Fibroblast of skin of left biceps (primary cell): ENCODE measurements at places on chromosomes 16 and 17.
A peak's percentile ranks its signal among the peaks of the same experiment; 100 is the strongest.

DNA sequence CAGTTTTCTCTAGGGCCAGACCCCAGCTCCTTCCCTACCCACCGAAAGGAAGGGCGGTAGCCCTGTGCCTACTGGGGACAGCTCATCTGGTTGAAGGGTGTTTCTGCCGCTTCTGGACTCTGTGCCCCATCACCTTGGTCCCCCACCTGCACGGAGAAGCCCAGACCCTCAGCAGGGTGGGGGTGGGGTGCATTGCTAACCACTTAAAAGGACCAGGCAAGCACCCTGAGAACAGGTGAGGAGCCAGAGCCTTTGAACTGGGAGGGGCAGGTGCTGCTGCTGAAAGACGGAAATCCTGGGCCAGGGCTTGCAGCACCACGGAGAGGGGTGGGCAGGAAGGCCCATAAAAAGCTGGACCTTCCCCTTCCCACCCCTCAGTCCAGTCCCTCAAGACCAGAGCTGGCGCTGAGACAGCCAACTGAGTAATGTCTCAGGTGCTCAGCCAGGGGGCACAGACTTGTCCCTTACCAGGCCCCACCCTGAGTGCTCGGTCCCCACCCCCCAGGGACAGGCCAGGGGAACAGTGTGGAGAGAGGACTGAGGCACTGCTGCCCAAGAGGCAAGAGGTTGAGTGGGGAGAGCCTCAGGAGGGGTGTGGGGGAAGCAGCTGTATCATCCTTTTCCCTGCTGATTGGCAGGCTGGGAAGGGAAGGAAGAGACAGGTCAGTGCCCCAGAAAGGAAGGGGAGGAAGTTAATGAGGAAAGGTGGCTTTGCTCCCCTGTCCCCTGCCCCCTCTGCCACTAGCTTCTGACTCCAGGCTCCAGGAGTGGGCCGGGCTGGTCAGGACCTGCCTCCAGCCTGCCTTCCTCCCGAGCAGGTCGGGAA lies 10.9 kb upstream of the SP2 start:
- DNase-seq = no peak

GRCh38 chr17:17341452-17341851 lies 38.3 kb downstream of the NT5M start:
- no peak for DNase-seq

- DNase-seq = no peak
Measured at GRCh38 chr16:23114131-23114904, 34.9 kb downstream of the USP31 start.

DNA sequence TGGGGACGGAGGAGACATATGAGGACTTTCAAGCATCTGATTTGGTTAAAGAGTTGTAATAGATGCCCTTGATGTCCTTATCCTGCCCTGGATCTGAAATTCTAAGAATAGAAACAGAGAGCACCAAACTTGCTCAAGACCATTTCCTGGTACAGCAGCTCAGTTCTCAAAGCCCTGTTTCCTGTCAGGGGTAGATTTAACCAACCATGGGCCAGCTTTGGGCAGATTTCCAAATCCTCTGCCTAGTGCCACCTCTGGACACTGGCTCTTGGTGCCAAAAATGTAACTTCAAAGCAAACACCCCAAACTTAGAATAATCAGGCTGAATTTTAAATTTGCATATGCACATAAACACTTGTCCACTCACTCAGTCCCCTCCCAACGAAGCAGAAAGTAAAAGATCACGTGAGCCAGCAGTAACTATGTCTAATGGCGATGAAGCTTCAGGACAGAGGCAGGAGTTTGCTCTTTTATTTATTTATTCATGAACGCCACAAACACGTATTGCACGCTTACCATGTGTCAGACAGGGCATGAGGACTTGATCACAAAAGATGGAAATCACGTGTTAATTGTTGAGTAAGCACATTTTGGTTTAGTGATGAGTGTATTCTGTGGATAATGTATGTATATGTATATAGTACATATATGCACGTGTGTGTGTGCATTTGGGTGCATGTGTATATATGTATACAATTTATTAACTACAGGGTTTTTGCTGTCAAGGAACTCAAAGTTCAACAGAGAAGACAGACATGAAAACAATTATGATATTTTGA lies 23.1 kb upstream of the SDK2 start:
- no peak for DNase-seq

GRCh38 chr17:78748730-78749317 lies 33.2 kb downstream of the CYTH1 start:
- no peak for DNase-seq

DNA sequence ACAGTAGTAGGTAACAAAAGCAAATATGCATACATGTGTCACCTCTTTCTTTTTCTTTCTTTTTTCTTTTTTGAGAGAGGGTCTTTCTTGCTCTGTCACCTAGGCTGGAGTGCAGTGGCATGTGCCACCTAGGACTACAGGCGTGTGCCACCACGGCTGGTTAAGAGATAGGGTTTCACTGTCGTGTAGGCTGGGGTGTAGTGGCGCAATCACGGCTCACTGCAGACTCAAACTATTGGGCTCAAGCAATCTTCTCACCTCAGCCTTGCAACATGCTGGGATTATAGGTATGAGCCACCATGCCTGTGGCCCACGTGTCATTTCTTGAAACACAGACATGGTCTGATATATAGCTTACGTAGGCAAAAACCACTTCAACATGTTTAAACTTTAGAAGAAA lies 397.7 kb upstream of the PMFBP1 start:
- DNase-seq = no peak

DNA sequence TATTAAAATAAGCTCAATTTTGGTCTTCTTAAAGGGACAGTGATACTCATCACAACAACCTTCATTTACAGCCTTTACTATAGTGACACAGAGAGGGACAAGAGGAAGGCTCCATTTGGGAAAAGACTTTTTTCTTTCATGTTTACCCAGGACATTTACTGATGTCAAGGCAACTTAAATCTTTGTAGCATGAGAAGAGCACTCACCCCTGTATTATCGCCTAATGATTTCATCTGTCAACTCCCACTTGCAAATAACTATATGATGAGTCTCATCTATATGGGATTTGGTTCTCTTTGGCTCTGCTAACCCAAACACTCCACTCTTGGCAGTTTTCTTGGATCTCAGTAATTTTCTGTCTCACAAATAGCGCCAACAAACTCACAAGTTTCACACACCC lies 24.1 kb downstream of the BLMH start:
- no peak for DNase-seq

GRCh38 chr16:84720177-84720579 lies 20.4 kb downstream of the USP10 start:
- no peak for DNase-seq

GRCh38 chr16:89013111-89013510 lies 36.1 kb upstream of the CBFA2T3 start:
- DNase-seq = no peak

DNA sequence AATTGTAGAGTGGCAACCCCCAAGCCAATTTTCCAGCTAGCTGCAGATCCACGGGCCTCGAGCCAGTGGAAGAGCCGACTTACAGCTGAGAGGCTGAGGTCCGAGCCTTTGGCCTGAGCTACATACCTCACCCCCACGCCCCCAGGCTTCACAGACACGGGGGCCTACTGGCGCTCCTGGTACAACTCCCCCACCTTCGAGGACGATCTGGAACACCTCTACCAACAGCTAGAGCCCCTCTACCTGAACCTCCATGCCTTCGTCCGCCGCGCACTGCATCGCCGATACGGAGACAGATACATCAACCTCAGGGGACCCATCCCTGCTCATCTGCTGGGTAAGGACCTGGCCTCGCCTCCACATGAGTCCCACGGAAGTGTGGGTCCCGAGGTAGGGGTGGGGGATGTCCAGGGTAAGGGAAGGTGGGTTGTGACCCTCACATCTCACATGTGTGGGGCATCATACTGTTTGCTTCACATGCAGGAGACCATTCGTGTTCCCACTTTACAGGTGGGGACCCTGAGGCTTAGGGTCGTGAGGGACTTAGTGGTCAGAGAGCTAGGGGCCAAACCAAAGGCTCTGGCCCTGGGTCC lies 3.4 kb downstream of the ACE start:
- DNase-seq = no peak

GRCh38 chr16:23060458-23061320 lies 88.6 kb downstream of the USP31 start:
- peak; percentile 35 for DNase-seq

- no peak for DNase-seq
Measured at GRCh38 chr16:50836121-50836621, 94.3 kb downstream of the CYLD start.

GRCh38 chr16:49623501-49624266 lies 232.2 kb downstream of the ZNF423 start:
- DNase-seq = no peak

DNA sequence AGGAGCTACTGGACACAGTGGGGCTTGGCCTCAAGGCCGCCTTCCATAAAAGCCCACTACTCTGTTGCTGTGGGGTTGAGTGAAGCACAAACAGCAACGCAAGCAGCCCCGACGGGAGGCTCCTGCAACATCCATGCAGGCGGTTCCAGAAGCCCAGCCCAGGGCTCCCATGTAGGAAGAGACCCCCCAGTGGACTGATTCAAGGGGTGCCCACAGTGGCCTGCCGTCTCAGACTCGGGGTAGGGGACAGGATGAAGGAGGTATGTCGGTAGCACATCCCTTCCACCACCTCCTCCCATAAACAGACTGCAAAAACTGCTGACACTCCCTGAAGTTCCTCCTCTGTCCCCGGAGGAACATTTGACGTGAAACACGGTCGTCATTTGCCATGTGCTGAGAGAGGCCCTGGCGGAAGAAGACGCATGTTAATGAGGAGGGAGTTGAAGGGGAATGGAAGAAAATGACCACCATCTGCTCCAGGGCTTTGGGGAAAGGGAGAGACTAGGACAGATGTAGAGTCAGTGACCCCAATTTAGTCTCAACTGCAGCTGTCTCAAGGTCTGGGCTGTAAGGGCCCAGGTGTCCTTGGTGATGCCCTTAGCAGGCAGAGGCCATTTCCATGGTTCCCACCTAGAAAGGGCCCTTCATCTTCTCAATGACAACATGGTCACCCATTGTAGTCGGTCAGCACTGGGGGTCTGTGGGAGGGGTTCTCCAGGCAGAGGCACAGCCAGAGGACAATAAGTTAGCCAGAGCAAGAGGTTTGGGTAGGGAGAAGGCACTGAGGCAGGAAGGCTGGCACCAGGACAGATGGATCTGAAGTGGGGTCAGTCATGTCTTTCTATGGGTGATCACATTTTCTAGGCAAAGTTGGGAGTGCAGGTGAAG lies 200.6 kb downstream of the CPPED1 start:
- no peak for DNase-seq
